ENCODE measurements at places on chromosomes 13 and 19. TPM values are rescaled to one million over a fixed set of nuclear protein-coding genes. Genes with fewer than 3 reads are reported as not detected.

Gene SLC25A41
- total RNA-seq, result not detected

Gene ZNF563
- 2.8 TPM for total RNA-seq

Gene RUBCNL
- total RNA-seq, result 0.78 TPM

- no peaks in the 10 kb centered on the region for H3K36me3 ChIP-seq
- H3K4me3 ChIP-seq, result no peak overlapping the region
- peaks cover 16% of the 10 kb centered on the region for H3K27me3 ChIP-seq
- H3K27ac ChIP-seq, result no peak overlapping the region
- DNase-seq, result no peak
- peaks cover 6% of the 10 kb centered on the region for H3K4me1 ChIP-seq
These were observed 4.9 kb downstream of the DIRAS1 start for GRCh38 chr19:2716275-2716650.

- no peak for DNase-seq
- H3K27me3 ChIP-seq, result no peaks in the 10 kb centered on the region
- no peak overlapping the region for H3K27ac ChIP-seq
- no peak overlapping the region for H3K4me3 ChIP-seq
- H3K4me1 ChIP-seq, result peaks cover 13% of the 10 kb centered on the region
These were observed 5.4 kb downstream of the NOP53 start for GRCh38 chr19:47750752-47751151.

DNA sequence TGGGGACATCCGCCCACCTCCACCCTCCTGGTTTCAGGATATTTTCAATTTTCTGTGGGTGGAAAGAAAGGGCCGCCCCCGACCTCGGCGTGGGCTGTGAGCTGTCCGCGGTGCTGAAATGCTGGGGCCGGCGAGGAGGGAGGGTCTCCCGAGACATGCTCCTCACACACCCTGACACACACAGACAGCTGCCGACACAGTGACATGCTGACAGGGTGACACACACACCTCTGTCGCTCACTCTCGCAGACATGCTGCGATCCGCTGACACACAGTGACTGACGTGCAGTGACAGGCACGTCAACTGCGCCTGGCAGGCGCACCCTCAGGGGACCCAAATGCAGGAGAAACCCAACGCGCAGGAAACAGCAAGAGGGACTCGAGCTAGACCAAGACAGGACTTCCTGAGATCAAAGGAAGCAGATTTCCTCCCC lies 25.1 kb upstream of the MEIS3 start:
- no peak for DNase-seq
- H3K4me1 ChIP-seq, result no peaks in the 10 kb centered on the region
- no peak overlapping the region for H3K27ac ChIP-seq

DNA sequence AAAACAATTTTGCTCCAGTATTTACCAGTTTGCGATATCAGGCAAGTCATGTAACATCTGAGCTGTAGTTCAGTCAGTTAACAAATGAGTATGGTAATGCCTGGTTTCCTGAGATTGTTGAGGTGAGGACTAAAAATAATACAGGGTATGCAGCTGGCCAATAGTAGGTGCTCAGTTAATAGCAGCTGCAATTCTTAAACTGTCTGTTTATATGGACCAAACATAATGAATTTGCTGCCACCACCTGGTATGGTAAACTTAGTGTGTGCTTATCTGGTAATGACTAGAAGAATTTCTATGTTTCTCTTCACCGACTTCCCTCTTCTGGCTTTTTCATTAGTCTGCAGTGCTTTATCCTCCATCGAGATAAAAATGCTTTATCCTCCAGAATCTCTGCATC lies 9.1 kb downstream of the ZMYM2 start:
- H3K4me3 ChIP-seq, result no peak overlapping the region
- no peaks in the 10 kb centered on the region for H3K27me3 ChIP-seq
- peaks cover 19% of the 10 kb centered on the region for H3K4me1 ChIP-seq
- peaks cover 9% of the 10 kb centered on the region for H3K36me3 ChIP-seq
- no peak overlapping the region for H3K27ac ChIP-seq

DNA sequence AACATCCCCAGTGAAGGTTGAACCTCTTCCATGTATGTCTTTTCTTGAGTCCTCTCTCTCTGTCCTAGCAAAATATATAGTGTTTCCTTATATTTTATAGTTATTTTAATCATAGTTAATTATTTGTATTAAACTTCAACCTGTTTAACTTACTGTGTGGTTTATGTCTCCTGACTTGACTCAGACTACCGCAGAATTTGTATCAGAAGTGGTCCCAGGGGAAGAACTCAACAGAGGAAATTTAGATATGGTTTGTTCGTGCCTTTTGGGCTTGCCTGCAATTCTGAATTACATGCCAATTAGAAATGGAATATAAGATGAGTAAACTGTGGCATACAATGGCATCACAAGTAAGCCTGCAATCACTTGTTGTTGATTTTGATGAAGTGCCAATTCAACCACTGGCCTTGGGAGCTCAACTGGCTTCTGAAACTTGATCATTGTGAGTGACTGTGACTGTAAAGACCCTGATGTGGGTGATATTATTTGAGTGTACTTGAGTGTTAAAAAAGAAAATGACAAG lies 1459.5 kb upstream of the PCDH20 start:
- no peaks in the 10 kb centered on the region for H3K4me1 ChIP-seq
- H3K27me3 ChIP-seq, result no peaks in the 10 kb centered on the region
- no peak overlapping the region for H3K27ac ChIP-seq
- H3K4me3 ChIP-seq, result no peak overlapping the region
- H3K36me3 ChIP-seq, result no peaks in the 10 kb centered on the region
- no peak for DNase-seq

GRCh38 chr13:28697441-28697840 lies 21.3 kb downstream of the SLC46A3 start:
- H3K4me1 ChIP-seq, result no peaks in the 10 kb centered on the region
- no peaks in the 10 kb centered on the region for H3K27me3 ChIP-seq
- H3K4me3 ChIP-seq, result no peak overlapping the region
- DNase-seq, result no peak
- H3K27ac ChIP-seq, result no peak overlapping the region
- no peaks in the 10 kb centered on the region for H3K36me3 ChIP-seq

- peaks cover 42% of the 10 kb centered on the region for H3K36me3 ChIP-seq
- H3K27ac ChIP-seq, result no peak overlapping the region
- no peak overlapping the region for H3K4me3 ChIP-seq
- H3K27me3 ChIP-seq, result no peaks in the 10 kb centered on the region
- H3K4me1 ChIP-seq, result peaks cover 3% of the 10 kb centered on the region
- DNase-seq, result no peak
These were observed 30.8 kb downstream of the USPL1 start for GRCh38 chr13:30648522-30649012.

- DNase-seq, result peak; percentile 73
- H3K27ac ChIP-seq, result peak overlapping the region; percentile 59
- peak overlapping the region; percentile 5 for H3K4me3 ChIP-seq
- peaks cover 6% of the 10 kb centered on the region for H3K36me3 ChIP-seq
- no peaks in the 10 kb centered on the region for H3K27me3 ChIP-seq
These were observed 1.9 kb upstream of the MEF2B start for GRCh38 chr19:19171821-19172532.

DNA sequence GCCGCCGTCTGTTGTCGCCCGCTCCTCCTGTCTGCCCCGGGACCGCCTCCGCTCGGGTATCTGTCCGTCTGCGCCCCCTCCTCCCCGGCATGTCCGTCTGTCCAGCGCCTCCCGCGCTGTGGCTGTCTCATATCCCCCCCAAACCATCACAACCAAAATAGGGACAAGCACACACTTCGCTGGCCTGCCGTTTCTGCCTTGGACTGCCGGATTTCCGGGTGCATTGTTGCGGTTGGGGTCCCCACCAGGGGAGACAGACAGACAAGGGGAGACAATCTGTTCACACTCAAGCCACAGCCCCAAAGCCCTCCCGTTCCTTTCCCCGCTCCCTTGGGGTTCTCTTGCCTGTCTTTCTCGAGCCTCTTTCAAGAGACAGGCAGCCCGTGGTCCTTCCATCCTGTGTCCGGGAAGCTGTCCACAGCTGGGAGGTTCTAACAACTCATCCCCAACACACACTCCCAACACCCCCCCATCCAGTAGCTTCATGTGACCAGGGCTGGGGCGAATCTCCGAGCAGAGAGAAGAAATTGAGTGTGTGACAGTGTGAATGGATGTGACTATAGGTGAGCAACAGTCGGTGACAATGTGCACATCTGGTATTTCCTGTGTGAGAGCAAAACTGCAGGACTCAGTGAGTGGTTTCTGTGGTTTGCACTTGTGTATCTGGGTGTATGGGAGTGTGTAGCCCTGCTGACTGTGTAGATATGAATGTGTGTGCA lies 16.5 kb upstream of the FOSB start:
- H3K4me3 ChIP-seq, result peak overlapping the region; percentile 58
- no peaks in the 10 kb centered on the region for H3K36me3 ChIP-seq
- peaks cover 26% of the 10 kb centered on the region for H3K4me1 ChIP-seq
- no peak for DNase-seq

- peak; percentile 87 for DNase-seq
- H3K27me3 ChIP-seq, result no peaks in the 10 kb centered on the region
- H3K36me3 ChIP-seq, result no peaks in the 10 kb centered on the region
- H3K27ac ChIP-seq, result peak overlapping the region; percentile 79
- H3K4me3 ChIP-seq, result peak overlapping the region; percentile 51
These were observed 11.9 kb upstream of the FOSB start for GRCh38 chr19:45455707-45456499.

DNA sequence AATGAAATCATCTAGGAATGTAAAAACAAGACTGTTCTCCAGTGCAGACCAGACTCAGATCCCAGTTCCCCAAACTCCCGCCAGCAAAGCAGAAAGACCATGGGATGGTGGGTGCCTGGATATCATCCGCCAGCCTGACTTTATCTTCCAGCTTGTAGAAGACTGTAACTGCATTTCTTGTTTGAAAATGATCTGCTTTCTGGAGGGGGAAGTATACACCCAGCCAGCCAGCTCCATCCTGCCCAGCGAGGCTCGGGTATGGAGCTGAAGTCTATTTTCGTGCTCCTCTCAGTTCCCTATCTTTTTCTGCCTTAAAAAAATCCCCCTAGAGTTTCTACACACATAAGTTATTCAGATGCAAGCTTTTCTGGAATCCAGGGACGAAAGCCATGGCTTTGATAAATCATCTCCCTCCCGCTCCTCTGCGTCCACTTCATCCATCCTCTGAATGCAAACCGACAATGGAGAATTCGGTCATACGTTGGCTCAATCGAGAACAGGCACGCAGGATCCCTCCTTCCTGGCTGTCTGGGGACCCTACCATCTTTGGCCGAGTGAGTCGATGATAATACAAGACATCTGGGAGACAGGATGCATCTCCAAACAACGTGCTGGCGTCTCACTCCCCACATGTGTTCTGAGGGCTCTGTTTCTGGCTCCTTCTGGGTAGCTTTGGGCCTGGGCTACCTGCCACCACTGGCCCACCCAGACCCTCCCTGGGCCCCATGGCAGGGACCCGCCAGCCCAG lies 31.2 kb downstream of the CEBPG start:
- H3K36me3 ChIP-seq, result no peaks in the 10 kb centered on the region
- H3K27ac ChIP-seq, result no peak overlapping the region
- H3K4me1 ChIP-seq, result no peaks in the 10 kb centered on the region
- H3K4me3 ChIP-seq, result no peak overlapping the region
- no peak for DNase-seq
- H3K27me3 ChIP-seq, result no peaks in the 10 kb centered on the region

DNA sequence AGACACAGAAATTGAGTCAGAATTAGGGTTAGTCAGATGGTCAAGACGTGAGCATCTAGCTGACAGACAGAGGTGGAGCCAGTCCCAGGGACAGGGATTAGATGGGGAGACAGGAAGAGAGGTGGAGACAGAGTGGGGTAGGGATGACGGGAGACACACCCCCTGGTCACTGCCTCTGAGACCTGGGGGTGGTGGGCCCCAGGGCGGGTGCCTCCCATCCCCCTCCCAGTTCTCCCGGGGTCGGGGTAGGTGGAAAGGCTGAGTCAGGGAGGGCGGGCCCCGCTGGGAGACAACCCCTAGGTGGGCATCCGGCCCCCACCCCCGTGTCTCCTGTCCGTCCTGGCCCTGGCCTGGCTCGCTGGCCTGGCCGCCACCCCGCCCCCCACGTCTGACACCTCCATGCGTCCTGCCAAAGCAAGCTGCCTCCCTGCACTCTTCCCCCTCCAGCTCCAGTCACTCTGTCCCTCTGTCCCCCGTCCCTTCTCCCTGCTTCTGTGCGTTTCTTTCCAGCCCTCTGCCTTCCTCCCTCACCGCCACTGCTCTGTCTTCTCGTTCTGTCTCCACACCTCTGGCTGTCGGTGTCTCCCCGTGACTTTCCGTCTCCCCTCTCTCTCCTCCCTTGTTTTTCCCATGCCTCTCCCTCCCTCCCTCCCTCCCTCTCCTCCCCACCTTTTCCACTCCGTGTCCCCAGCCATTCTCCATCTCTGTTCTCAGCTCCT lies 15.1 kb downstream of the CCDC97 start:
- H3K36me3 ChIP-seq, result no peaks in the 10 kb centered on the region
- H3K27me3 ChIP-seq, result no peaks in the 10 kb centered on the region

DNA sequence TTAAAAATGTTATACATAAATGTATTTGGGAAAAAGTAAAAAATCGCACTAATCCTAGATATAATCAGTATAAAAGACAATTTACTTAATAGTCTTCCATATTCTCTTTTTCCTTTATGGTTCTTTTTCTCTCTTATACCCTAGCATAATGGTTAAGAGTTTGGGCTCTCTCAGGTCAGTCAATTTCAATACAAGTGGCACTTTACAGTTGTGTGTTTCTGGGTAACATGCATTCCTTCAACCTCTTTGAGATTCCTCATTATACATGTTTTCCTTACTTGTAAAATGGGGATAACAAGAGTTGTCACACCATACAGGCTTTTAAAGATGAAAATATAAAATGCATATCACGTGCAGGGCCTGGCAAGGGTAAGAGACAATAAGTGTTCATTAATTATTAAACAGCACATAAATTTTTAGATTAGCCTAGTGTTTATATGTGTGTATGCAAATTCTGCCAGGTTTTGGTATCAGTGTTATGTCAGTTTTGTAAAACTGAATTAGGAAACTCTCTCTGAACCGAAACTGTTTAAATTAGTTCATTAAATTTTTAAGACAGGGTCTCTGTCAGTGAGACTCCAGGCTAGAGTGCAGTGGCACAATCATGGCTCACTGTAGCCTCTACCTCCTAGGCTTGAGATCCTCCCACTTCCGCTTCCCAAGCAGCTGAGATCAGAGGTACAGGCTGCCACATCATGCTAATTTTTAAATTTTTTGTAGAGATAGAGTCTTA lies 49.8 kb downstream of the ELF1 start:
- H3K36me3 ChIP-seq, result no peaks in the 10 kb centered on the region
- DNase-seq, result no peak
- H3K27me3 ChIP-seq, result no peaks in the 10 kb centered on the region

DNA sequence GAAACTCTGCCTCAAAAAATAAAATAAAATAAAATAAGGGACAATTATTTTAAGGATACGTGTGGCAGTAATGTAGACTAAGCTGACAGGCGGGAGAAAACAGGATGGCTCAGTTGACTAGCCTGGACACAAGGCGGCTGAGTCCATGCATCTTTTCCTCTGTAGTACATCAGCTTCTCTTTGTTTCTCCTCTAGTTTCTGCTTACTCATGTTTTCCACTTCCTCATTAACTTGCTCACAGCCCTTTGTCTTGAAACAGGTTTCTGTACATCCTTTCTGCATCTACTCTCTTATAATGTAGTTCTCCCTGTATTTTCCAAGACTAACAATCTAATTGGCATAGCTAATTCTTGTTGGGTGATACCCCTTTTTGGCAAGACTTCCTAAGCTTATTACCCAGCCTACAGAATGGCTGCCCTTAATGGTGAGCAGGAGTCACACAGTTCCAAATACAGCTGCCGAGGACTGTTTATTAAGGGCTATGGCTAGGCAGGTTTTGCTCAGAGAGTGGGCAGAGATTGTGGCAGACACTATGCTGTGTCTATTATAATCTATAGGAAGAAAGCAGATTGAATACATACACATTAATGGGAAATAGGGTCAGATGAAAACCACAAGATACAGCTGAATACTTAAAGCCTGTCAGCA lies 58.7 kb upstream of the KLF5 start:
- H3K27me3 ChIP-seq, result no peaks in the 10 kb centered on the region
- H3K4me1 ChIP-seq, result no peaks in the 10 kb centered on the region
- H3K36me3 ChIP-seq, result peaks cover 5% of the 10 kb centered on the region
- no peak for DNase-seq
- H3K27ac ChIP-seq, result no peak overlapping the region
- H3K4me3 ChIP-seq, result no peak overlapping the region
